Activated naive CD4-positive, alpha-beta T cell treated with anti-CD3 and anti-CD28 coated beads for 36 hours (primary cell): ENCODE measurements at places on chromosomes 4 and X. TPM values are rescaled to one million over a fixed set of nuclear protein-coding genes. Genes with fewer than 3 reads are reported as not detected.
A peak's percentile ranks its signal among the peaks of the same experiment; 100 is the strongest.

- no peak for DNase-seq
Observed at GRCh38 chrX:136165406-136165805, 18.1 kb downstream of the FHL1 start.

The FGD1 gene
- total RNA-seq: 0.38 TPM

The SYTL5 gene
- total RNA-seq: not detected

GRCh38 chrX:133523081-133523487, 107.8 kb upstream of the GPC4 start:
- no peak for DNase-seq

The RTL5 gene
- 0.10 TPM for total RNA-seq

DNA sequence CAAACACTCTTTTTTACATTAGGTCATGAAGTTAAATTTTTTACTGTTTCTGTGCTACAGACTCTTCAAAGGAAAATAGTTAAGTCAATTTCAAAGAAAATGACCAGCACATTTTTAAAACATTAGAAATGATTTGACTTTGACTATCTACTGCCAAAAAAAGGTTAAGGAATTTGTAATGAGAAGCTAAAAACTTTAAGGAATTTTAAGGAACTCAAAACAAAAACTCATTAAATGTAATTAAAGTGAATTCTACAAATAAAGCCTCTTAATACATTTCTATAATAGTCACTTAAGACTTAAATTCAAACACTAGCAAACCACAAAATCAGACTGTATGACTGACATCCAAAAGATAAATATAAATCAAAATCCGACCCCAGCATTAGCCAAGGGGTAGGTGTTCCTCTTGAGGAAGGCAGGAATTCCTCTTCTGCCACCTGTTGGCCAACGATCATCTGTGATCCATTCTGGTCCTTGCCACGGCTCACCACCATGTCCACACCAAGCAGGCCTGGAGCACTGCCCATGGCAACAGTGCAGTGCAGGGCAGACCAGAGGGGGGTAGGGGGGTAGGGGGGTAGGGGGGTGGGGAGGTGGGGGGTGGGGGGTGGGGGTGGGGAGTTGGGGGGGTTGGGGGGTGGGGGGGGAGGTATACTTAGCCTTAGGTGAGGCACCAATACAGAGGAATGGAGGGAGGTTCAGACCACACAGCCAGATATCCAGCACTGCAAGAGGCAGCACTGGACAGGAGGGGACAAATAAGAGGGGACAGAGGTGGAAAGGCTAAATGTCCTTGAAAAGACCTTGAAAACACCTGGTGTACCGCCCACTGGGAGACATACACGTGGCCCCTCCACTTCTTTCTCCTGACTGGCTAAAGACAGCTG, 287.4 kb downstream of the CHIC1 start:
- DNase-seq: peak; percentile 4
